Type B pancreatic cell (in vitro differentiated cells): ENCODE measurements at places on chromosomes 16 and 17. TPM values are rescaled to one million over a fixed set of nuclear protein-coding genes. Genes with fewer than 3 reads are reported as not detected.

DNA sequence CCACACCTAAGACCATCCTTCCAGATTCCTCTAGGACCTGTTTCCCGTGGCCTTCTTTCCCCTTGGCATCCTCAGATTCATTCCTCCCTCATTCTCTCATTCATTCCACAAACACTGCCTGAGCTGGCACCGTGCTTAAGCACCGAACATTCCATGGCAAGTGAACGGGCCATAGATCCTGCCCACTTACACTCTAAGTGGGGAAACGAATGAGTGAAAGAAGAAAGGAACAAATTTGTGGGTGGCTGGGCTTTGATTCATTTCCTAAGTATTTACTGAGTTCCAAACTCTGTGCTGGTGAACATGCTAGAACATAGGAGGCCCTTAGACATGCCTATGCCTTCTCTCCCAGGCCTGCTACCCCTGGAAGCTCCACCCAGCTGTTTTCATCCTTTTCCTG lies 30.0 kb downstream of the SRCIN1 start:
- no peak overlapping the region for H3K4me3 ChIP-seq
- H3K27ac ChIP-seq = no peak overlapping the region
- peaks cover 83% of the 10 kb centered on the region for H3K27me3 ChIP-seq
- no peak for DNase-seq

GRCh38 chr16:11367483-11367906 lies 22.2 kb downstream of the RMI2 start:
- no peaks in the 10 kb centered on the region for H3K27me3 ChIP-seq
- H3K36me3 ChIP-seq = no peaks in the 10 kb centered on the region
- no peak overlapping the region for H3K27ac ChIP-seq

DNA sequence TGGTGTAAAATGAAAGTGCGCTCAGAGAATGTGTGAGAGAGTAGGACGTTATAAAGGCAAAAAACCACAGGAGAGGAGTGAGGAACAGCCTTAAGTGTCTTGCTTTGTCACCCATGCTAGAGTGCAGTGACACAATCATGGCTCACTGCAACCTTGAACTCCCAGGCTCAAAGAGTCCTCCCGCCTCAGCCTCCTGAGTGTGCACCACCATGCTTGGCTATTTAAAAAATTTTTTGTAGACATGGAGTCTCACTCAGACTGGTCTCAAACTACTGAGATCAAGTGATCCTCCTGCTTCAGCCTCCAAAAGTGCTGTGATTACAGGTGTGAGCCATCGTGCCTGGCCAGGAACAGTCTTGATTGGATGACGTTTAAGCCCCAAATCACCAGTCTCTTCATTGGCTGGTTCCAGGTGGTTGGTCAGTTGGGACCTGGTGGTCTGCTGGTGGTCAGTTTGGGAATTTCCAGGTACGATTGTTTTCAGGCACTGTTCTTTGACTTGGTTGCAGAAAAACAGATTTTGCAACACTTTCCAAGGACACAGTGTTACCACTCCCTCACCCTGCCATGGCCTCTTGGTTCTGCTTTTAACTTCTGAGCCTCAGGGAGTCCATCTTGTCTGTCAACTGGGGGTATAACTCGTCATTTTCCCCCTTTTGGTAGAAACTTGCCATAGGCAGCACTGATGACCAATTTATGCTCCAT lies 21.2 kb downstream of the DHODH start:
- DNase-seq = no peak
- no peaks in the 10 kb centered on the region for H3K4me1 ChIP-seq
- H3K4me3 ChIP-seq = no peak overlapping the region

Gene P2RX5
- total RNA-seq = 0.69 and 1.3 TPM in 2 replicates

- H3K27ac ChIP-seq = no peak overlapping the region
- DNase-seq = no peak
- H3K36me3 ChIP-seq = peaks cover 11% of the 10 kb centered on the region
- no peak overlapping the region for H3K4me3 ChIP-seq
- no peaks in the 10 kb centered on the region for H3K27me3 ChIP-seq
- peaks cover 4% of the 10 kb centered on the region for H3K4me1 ChIP-seq
Measured at GRCh38 chr17:72840019-72840418, 252.5 kb downstream of the SLC39A11 start.

GRCh38 chr16:26247063-26247462 lies 555.3 kb downstream of the HS3ST4 start:
- H3K4me1 ChIP-seq = no peaks in the 10 kb centered on the region
- no peaks in the 10 kb centered on the region for H3K36me3 ChIP-seq
- H3K4me3 ChIP-seq = no peak overlapping the region
- H3K27ac ChIP-seq = no peak overlapping the region

DNA sequence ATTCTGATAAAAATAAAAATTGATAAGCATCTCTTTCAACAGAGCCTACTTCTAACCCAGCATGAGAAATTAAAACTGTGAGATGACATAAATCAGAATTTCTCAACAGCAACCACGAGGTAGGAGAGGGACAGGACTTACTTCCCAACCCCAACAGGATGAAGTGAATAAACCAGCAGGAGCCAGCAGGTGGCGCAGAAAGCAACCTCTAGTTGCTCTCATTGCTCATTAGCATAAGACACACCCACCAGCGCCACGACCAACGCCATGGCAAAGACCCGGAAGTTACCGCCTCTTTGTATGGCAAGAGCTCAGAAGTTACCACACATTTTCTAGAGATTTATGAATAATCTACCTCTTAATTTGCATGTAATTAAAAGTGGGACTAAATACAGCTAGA lies 189.4 kb upstream of the CDH8 start:
- H3K4me3 ChIP-seq = peak overlapping the region; percentile 54
- no peak for DNase-seq
- no peaks in the 10 kb centered on the region for H3K4me1 ChIP-seq
- no peaks in the 10 kb centered on the region for H3K27me3 ChIP-seq
- H3K27ac ChIP-seq = no peak overlapping the region

Gene TNP2
- total RNA-seq = not detected in 2 replicates

GRCh38 chr17:7476494-7476893 lies 2.9 kb downstream of the ZBTB4 start:
- H3K4me3 ChIP-seq = peak overlapping the region; percentile 88
- no peak for DNase-seq
- no peaks in the 10 kb centered on the region for H3K27me3 ChIP-seq

Gene ABCC6
- total RNA-seq = 5.9 and 10.4 TPM in 2 replicates

Gene PRPSAP1
- 45.3 and 82.0 TPM in 2 replicates for total RNA-seq

GRCh38 chr17:38697061-38697820 lies 7.8 kb upstream of the MLLT6 start:
- H3K36me3 ChIP-seq = no peaks in the 10 kb centered on the region
- peaks cover 20% of the 10 kb centered on the region for H3K27me3 ChIP-seq
- H3K4me1 ChIP-seq = peaks cover 16% of the 10 kb centered on the region
- peak overlapping the region; percentile 3 for H3K4me3 ChIP-seq

Gene OR3A3
- not detected in 2 replicates for total RNA-seq

- no peak for DNase-seq
- no peak overlapping the region for H3K27ac ChIP-seq
- no peaks in the 10 kb centered on the region for H3K36me3 ChIP-seq
- H3K4me3 ChIP-seq = no peak overlapping the region
Measured at GRCh38 chr16:26830428-26831127, 236.1 kb upstream of the C16orf82 start.

DNA sequence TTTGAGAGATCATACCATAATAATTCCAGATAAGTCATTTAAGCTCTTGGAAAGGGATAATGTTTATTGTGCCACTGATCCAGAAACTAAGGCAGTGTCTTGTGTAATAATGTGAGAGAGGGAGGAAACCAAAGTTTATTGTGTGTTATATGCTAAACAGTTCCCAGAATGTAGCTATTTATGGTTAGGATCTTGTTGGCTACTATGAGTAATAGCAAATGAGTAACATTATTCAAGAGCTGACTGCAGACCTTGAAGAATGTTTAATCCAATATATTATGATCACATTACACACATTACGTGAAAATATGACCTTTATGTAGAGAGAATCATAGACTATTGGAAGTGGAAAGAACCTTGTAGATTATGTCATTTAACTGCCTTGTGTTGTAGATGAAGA lies 139.5 kb downstream of the BCAS3 start:
- no peak overlapping the region for H3K27ac ChIP-seq
- H3K27me3 ChIP-seq = no peaks in the 10 kb centered on the region
- H3K36me3 ChIP-seq = peaks cover 7% of the 10 kb centered on the region
- no peak overlapping the region for H3K4me3 ChIP-seq
- no peaks in the 10 kb centered on the region for H3K4me1 ChIP-seq

Gene CRHR1
- 0.17 and 0.43 TPM in 2 replicates for total RNA-seq

Gene NPIPA8
- total RNA-seq = 0.31 TPM in 1 of 2 replicates, not detected in the other

Gene TOP2A
- total RNA-seq = 65.8 and 248 TPM in 2 replicates

Gene TLCD2
- total RNA-seq = 4.0 and 4.3 TPM in 2 replicates

Gene CHP2
- total RNA-seq = 0.17 and 1.0 TPM in 2 replicates

Gene LHX1
- total RNA-seq = 1.7 and 2.7 TPM in 2 replicates

Gene CLEC3A
- total RNA-seq = not detected in 2 replicates

DNA sequence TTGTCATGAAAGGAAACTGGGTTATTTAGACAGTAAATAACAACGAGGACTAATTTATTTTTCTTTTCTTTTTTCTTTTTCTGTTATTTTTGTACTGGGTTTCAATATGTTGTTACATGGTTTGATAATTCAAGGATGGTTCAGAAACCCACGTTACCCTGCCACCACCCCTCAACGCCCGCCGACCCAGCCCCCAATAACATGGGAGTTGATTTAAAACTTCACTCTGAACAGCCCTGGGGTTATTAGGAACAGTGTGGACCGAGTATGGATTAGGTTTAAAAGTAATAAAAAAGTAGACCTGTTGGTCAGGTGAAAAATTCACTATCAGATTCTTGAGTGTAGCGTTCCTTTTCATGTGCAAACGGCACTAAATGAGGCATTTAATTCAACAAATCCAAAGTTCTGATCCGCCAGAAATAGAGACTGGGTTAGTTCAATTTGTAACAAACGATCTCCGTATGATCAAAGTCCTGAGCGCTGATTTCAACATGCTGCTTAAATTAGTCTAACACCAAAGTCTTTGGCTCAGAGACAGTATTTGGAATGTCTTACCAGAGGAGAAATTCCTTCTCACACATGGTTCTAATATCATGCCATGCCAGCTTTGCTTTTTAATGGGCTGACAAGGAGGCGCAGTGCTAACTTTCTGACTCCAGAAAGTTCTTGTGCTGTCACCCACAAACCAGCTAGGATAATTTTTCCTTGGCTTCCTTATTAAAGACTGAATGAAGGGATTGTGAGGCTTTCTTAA lies 173.1 kb upstream of the IRX3 start:
- H3K4me1 ChIP-seq = peaks cover 36% of the 10 kb centered on the region
- H3K27me3 ChIP-seq = peaks cover 24% of the 10 kb centered on the region
- H3K27ac ChIP-seq = no peak overlapping the region
- H3K4me3 ChIP-seq = no peak overlapping the region

Gene USB1
- total RNA-seq = 39.7 and 42.9 TPM in 2 replicates

- no peak overlapping the region for H3K27ac ChIP-seq
- peaks cover 9% of the 10 kb centered on the region for H3K36me3 ChIP-seq
- no peaks in the 10 kb centered on the region for H3K27me3 ChIP-seq
- no peak overlapping the region for H3K4me3 ChIP-seq
- peaks cover 30% of the 10 kb centered on the region for H3K4me1 ChIP-seq
- no peak for DNase-seq
Measured at GRCh38 chr17:60381958-60382357, 10.0 kb downstream of the USP32 start.

Gene PNMT
- 3.3 and 5.4 TPM in 2 replicates for total RNA-seq

- peak within 1 kb of the TSS; percentile 89 for H3K4me3 ChIP-seq
- peaks cover 5% of the 10 kb centered on the region for H3K36me3 ChIP-seq
- peak within 1 kb of the TSS; percentile 72 for H3K27ac ChIP-seq
- peak; percentile 90 for DNase-seq
- peaks cover 23% of the 10 kb centered on the region for H3K27me3 ChIP-seq
Measured at GRCh38 chr16:71626018-71626857, at the start of gene MARVELD3. Gene MARVELD3 (plus strand): TSS chr16:71626184. CDS start chr16:71626230, 46 bp downstream.

DNA sequence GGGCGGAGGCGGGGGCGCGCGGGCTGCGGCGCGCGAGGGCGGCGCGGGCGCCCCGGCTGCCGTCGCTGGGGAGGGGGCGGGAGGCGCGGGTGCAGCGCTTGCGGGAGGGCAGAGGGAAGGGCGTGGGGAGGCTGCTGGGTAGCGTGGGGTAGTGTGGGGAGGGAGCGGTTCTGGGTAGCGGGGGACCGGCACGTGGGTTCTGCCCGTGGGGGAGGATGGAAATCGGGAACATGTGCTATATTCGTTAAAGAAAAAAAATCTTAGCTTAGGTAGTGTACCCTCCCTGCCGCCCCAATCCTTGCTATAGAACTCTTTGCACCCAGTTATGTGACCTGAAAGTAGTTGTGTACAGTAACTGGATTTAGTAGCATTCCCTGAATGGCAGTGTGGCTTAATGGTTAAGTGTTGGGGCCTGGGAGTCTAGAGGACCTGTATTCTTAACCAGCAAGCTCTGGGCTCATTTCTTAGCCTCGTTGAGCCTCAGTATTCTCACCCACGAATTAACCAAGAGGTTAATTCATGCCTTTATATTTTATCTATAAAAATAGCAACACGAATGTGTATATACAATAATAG lies 646 bp downstream of the RABEP1 start:
- H3K27ac ChIP-seq = peak overlapping the region; percentile 82
- H3K4me1 ChIP-seq = peaks cover 24% of the 10 kb centered on the region
- DNase-seq = no peak

DNA sequence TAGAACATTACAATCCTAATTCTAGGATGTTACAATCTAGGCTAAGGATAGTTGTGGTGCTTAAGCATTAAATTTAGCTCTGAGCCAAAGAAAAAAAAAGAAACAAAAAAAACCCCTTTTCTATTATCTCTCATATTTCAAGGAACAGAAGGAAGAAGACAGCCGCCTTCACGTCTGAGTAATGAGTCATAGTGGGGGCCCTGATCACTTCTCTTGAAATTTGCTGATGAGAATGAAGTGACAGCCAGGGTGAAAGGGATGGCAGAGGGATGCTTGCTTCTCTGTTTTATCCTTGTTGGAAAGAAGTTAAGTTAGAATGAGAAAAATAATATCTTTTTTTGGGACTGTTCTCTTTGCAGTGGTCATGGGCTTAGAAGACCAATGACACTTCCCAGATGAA lies 82.6 kb upstream of the MPHOSPH6 start:
- no peak for DNase-seq
- no peaks in the 10 kb centered on the region for H3K36me3 ChIP-seq
- H3K27me3 ChIP-seq = peaks cover 18% of the 10 kb centered on the region
- no peak overlapping the region for H3K27ac ChIP-seq

- peaks cover 54% of the 10 kb centered on the region for H3K4me1 ChIP-seq
- peak overlapping the region; percentile 58 for H3K4me3 ChIP-seq
- no peak for DNase-seq
- peak overlapping the region; percentile 91 for H3K27ac ChIP-seq
- H3K27me3 ChIP-seq = no peaks in the 10 kb centered on the region
Measured at GRCh38 chr16:24988593-24989338, 26.4 kb downstream of the ARHGAP17 start.

DNA sequence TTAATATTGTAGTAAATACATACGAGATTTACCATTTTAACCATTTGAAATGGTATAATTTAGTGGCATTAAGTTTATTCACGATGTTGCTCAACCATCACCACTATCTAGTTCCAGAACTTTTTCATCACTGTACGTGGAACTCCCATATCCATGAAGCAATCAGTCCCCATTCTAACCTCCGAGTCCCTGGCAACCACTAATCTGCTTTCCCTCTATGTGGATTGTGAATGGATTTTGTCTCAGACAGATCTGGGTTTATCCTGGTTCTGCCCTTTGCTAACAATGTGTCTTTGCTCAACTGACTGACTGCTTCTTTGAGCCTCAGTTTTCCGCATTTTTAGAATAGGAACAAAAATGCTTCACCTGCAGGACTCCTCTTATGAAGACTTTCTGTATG lies 51.4 kb downstream of the TANGO6 start:
- H3K27ac ChIP-seq = no peak overlapping the region
- H3K4me1 ChIP-seq = no peaks in the 10 kb centered on the region
- H3K27me3 ChIP-seq = no peaks in the 10 kb centered on the region
- H3K36me3 ChIP-seq = no peaks in the 10 kb centered on the region
- no peak for DNase-seq

Gene TPSG1
- total RNA-seq = 0.43 TPM in 1 of 2 replicates, not detected in the other
